ENCODE measurements at places on chromosomes 12 and 14. TPM values are rescaled to one million over a fixed set of nuclear protein-coding genes. Genes with fewer than 3 reads are reported as not detected.

- no peak overlapping the region for H3K27ac ChIP-seq
- no peaks in the 10 kb centered on the region for H3K27me3 ChIP-seq
- peaks cover 3% of the 10 kb centered on the region for H3K4me1 ChIP-seq
- H3K4me3 ChIP-seq = no peak overlapping the region
Observed at GRCh38 chr12:132194556-132194955, 50.3 kb downstream of the NOC4L start.

- H3K27me3 ChIP-seq = no peaks in the 10 kb centered on the region
- no peaks in the 10 kb centered on the region for H3K4me1 ChIP-seq
- H3K4me3 ChIP-seq = no peak overlapping the region
- no peaks in the 10 kb centered on the region for H3K36me3 ChIP-seq
Observed at GRCh38 chr14:33150666-33151428, 212.2 kb downstream of the NPAS3 start.

DNA sequence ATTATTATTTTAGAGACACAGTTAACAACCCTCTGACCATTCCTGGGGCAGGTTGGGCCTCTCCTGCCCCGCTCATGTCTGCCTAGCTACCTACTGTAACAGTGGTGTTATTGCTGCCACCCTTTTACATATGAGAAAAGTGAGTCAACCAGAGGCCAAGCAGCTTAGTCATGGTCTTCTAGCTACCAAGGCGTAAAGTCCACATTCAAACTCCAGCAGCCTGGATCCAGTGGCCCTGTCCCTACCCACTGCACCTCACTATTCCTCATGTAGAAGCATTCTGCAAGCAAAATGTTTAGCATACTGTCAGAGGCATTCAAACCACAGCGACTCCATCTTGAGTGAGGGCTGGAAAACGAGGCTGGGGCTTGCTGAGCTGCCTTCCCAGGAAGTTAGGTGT, 95.8 kb downstream of the SLC15A4 start:
- H3K36me3 ChIP-seq = no peaks in the 10 kb centered on the region
- DNase-seq = no peak
- no peak overlapping the region for H3K4me3 ChIP-seq

- no peak for DNase-seq
- no peak overlapping the region for H3K4me3 ChIP-seq
- H3K4me1 ChIP-seq = peaks cover 33% of the 10 kb centered on the region
- H3K27me3 ChIP-seq = no peaks in the 10 kb centered on the region
- no peaks in the 10 kb centered on the region for H3K36me3 ChIP-seq
Observed at GRCh38 chr12:52600071-52600470, 1.2 kb downstream of the KRT72 start.

GRCh38 chr12:123830675-123831074, 68.6 kb downstream of the DNAH10 start:
- no peak overlapping the region for H3K4me3 ChIP-seq
- DNase-seq = no peak
- H3K27me3 ChIP-seq = peaks cover 7% of the 10 kb centered on the region
- H3K27ac ChIP-seq = no peak overlapping the region
- H3K36me3 ChIP-seq = no peaks in the 10 kb centered on the region
- H3K4me1 ChIP-seq = no peaks in the 10 kb centered on the region

DNA sequence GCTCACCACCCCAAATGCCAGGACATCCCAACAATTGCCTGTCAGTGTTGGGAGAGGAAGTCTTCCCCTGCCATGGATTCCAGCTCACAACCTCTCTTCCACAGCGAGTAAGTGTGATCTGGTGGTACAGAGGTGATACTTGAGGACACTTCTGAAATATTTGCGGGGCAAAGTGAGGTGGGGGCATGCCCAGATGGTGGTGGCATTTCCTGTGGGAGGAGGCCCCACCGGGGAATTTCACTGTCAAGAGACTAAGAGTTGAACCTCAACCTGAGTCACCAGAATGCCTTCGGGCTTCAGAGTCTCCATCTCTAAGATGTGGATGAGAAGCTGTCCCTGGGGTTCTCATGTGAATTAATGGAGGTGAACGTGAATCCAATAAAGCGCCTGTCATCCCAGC, 122.3 kb upstream of the RFLNA start:
- no peak overlapping the region for H3K27ac ChIP-seq
- no peaks in the 10 kb centered on the region for H3K36me3 ChIP-seq
- no peaks in the 10 kb centered on the region for H3K27me3 ChIP-seq
- no peak for DNase-seq
- H3K4me3 ChIP-seq = no peak overlapping the region
- peaks cover 2% of the 10 kb centered on the region for H3K4me1 ChIP-seq

DNA sequence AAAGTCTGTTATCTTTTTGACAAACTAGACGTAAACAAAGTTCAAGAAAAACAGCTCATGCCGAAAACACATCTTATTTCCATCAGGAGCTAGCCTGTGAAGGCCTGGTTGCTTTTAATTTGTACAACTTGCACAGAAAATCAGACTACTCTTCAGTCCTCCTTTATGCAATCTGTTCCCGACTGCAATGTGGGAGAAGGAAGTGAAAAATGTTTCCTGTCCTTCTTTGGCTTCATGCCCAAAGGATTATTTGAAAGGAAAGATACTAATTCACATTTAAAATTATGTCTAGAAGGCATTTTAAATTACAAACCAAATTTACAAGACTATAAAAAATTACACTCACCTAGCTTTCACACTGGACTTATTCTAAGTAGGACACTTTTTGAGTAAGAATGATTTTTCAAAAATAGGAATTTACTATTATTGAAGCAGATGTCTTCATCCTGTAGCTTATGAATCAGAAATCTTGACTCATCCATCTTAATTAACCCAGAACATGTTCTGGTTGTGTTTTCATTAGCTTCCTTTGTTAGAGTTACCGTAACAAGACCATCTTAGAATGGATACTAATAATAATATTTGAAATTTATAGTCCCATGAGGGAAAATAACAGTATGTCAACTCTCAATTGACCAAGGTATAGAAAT, 272.6 kb downstream of the PRKD1 start:
- no peak for DNase-seq
- no peak overlapping the region for H3K27ac ChIP-seq
- no peak overlapping the region for H3K4me3 ChIP-seq
- H3K27me3 ChIP-seq = no peaks in the 10 kb centered on the region

DNA sequence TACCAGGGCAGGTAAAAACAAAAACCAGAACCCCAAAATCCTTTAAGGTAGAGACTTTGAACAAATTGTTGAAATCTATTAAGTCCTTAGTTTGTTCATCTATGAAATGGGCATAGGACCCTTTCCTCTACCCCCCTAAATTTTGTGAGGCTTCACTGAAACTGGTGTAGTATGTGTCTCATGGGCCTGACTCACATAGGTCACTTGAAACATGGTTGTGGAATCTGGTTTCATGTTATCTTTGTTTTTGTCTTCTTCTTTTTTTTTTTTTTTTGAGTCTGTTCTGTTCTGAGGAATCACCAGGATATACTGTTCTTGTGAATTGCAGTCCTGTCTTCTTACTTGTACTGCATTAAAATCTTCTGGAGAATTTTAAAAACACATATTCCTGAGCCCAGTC, 202.2 kb downstream of the KTN1 start:
- no peak overlapping the region for H3K4me3 ChIP-seq
- H3K27ac ChIP-seq = no peak overlapping the region
- H3K27me3 ChIP-seq = peaks cover 8% of the 10 kb centered on the region
- no peak for DNase-seq

Gene FOXN3
- total RNA-seq = 80.1 TPM

Gene CYP46A1
- 0.18 TPM for total RNA-seq

Data from activated naive CD8-positive, alpha-beta T cell treated with anti-CD3 and anti-CD28 coated beads for 36 hours (primary cell).